OCI-LY7 (cell line): ENCODE measurements at places on chromosomes 2 and 18.
A peak's percentile ranks its signal among the peaks of the same experiment; 100 is the strongest.

DNA sequence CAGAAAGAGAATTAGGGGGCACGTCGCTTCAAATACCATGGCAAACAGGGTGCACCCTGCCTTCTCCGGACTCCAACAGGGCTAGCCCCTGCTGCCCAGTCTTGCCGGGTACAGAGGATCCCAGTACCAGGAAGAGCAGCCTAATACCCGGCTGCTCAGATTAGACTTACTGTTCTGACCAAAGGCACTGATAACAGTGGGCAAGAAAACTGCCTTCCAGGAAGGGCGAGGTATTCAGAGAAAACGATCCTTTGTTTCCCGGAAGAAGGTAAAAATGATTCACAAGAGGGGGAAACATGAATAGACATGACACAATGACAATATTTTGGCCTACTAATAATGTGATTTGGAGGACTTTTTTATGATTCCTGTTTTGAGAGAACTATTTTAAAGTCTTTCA lies 99.9 kb downstream of the SS18 start:
- no peak for DNase-seq

DNA sequence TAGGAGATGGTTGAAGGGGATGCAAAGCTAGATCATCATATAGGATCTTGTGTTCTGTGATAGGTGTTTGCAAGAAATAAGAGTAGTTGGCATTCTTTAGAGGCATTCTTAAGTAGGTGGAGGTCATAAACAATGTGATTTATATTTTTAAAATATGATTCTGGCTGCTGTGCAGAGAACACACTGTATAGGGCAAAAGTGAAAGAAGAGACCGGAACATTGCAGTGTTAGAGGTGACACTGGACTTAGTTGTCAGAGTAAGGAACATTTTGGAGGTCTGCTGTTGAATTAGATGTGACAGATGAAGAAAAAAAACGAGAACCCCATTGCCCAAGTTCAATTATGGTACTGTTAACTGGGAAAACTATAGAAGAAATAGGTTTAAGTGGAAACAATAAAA lies 37.7 kb downstream of the HAT1 start:
- DNase-seq, result no peak

DNA sequence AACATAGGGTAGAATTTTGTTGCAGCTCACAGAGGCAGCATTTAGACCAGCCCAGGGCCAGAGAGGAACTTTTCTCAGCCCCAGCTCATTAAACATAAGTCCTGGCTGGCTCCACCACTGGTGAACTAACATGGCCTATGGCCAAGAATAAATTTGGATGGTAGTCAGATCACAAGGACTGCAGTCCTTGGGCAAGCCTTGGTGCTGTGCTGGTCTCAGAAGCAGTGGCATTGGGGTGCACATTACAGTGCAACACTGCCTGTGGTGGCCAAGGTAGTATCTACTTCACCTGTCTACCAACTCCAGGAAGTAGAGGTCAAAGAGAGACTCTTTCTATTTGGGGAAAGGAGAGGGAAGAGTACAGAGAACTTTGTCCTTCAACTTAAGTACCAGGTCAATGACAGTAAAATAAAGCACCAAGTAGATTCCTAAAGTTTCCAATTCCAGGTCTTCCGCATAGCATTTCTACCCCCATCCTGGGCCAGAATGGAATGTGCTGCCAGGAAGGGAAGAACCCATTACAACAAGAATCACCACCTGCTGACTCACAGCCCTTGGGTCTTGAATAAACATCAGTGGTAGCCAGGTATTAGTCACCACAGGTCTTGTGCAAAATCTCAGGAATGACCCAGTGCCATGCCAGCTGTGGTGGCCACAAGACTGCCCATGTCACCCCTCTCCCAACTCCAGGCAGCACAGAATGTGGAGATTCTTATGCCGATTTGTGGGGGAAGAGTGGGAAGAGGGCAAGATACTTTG lies 155.4 kb upstream of the FSIP2 start:
- no peak for DNase-seq

- no peak for DNase-seq
Observed at GRCh38 chr2:133680343-133681049, 112.2 kb upstream of the NCKAP5 start.

- no peak for DNase-seq
Observed at GRCh38 chr2:219835493-219835892, 208.1 kb downstream of the SLC4A3 start.

- peak; percentile 41 for DNase-seq
Observed at GRCh38 chr2:121547646-121548045, 17.0 kb downstream of the RNU4ATAC start.

DNA sequence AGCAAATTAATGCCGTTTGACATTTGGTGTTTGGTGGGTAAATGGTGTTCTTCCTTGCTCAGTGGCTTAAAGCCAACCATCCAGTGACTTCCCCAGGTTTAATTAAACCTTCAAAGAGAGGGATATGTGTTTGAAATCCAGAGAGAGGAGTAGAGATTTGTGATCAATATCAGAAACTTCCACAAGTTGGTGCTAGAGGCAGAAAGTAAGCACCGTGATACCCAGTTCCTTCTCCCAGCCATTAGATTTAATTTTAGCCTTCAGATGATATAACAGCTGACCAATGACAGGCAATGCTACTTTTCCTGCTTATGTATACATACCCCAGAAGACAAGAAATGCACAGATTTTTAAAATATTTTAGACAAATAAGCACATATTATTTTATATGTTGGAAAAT lies 398.5 kb downstream of the CDH2 start:
- no peak for DNase-seq

DNA sequence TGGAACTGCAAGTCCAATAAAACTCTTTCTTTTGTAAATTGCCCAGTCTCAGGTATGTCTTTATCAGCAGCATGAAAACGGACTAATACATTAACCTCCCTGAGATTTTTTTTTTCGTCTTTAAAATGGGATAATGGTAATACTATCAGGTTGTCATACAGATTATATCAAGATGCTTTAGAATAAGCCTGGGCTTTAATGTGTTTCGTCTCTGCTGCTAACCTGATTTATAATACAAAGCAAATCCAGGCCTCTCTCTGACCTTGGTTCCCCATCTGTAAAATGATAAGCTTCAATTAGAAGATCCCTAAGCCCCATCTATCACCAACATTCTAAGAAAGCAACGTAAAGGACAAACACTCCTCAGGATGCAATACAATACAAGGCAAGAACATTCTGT lies 283.5 kb downstream of the LRATD1 start:
- DNase-seq, result no peak

- DNase-seq, result no peak
Observed at GRCh38 chr2:231110551-231110950, 14.3 kb downstream of the HTR2B start.

GRCh38 chr18:30588673-30589164 lies 453.8 kb downstream of the DSC3 start:
- no peak for DNase-seq

- DNase-seq, result no peak
Observed at GRCh38 chr2:41399437-41400087, 648.3 kb upstream of the PKDCC start.

DNA sequence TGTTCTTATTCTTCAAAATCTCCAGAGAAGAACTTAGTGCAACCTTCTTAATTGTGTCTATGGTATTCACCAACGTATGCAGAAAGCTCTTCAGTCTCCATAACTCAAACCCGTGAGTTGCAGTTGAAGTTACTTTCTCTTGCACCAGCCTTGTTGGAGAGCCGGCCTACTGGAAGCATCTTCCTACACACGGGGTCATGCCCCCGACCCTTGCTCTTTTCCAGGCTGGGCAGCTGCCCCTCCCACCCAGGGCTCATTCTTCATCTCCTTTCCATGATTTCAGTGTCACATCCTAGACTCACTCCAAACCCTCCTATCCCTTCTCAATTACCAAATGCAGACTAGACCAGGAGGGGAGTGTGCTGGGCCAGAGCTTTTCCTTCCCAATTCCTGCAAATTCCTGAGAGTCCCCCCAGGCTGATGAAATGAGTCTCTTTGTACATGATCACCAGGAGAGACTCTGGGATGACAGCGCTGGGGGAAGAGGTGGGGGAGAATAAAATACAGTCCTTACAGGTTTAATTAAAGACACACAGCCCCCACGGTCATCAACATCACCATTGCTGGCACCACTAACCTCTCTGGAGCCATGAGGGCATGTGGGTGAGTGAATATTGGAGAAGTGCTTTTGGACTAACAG lies 75.3 kb downstream of the COLEC12 start:
- DNase-seq, result no peak

DNA sequence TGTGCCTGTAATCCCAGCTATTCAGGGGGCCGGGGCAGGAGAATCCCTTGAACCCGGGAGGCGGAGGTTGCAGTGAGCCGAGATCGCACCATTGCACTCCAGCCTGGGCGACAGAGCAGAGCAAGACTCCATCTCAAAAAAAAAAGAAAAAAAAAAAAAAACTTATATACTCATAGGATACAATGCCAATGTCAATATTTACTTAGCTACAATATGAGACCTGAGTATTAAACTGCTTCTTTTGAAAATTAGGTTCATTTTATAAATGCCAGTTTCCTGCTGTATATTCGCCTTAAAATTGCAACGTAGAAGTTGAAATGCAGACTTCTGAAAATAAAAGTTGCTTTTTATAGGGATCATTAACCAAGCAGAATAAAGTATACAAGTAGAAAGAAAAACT lies 2.3 kb downstream of the SLC35F5 start:
- DNase-seq, result no peak

DNA sequence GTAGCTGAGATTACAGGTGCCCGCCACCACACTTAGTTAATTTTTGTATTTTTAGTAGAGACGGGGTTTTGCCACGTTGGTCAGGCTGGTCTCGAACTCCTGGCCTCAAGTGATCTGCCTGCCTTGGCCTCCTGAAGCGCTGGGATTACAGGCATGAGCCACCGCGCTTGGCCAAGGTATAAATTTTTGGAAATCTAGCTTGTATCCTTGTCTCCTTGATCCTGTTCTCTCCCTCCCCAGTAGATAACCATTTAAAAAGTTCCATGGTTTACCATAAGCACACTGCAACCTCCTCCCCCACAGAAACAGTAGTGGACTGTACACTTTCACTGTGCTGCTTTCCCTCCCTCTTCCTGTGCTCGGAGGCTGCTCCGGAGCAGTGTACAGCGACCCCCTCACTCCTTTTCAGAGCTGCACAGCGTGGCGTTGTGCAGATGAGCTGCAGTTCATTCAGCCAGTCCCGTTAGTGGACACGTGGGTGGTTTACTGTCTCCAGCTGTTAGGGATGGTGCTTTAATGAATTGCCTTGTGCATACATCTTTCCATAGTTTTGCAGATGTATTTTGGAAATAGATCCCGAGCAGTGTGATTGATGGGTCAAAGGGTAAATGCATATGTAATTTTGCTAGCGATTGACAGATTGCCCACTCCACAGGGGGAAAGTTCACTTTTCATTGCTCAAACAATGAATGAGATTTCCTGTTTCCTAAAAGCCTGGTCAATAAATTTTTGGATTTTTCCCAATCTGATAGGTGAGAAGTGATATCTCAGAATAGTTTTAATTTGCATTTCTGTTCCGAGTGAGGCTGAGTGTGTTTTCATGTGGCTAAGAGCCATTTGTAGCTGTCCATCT lies 14.8 kb downstream of the ASB1 start:
- no peak for DNase-seq

DNA sequence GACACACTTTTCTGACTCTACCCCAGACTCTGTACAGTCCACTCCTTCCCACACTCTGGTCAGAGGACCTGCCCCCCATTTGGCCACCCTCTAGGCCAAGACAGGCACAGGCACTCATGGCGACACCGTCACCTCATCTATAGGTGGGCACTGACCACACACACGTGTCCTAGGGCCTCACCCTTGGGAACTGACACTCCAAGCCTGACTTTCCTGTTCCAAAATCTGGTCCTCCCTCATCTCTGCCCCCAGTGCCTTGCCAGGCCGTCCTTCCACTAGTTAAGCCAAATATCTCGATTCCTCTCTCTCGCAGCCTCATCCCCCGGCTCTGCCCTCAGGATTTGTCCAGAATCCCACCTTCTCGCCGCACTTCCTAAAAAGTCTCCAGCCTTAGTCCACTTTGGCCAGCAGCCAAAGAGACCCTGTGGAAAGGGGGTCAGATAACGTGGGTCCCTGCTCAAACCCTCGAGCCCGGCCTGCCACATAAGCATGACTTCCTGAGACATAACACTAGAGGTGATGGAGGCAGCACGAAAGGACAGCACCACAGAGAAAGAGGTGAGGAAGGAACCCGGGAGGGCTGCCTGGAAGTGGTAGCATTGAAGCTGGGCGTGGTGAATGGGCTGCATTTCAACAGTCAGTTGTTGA lies 105.8 kb upstream of the OTOS start:
- DNase-seq, result no peak

DNA sequence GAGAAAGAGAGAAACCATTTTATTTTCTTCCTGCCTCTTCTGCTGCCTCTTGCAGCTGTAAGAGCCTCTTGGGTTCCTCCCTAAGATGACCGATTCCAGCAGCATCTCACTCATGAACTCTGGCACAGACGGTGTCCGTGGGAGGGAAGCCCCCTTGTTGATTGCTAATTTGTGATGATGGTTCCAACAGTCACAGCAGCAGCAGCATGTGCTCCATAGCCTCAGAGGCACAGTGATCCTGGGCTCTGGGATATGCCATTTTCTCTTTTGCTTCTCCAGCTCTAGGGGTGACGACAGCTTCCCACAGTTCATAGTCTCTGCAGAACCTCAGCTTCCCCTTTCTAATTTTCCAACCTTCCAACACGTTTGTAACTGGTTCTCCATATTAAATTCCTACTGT lies 324.2 kb upstream of the HS6ST1 start:
- DNase-seq, result no peak

- no peak for DNase-seq
Observed at GRCh38 chr2:192196421-192197194, 1.9 kb upstream of the TMEFF2 start.
